Right lobe of liver (tissue), 6 donors: ENCODE measurements at places on chromosomes 1 and 21. TPM values are rescaled to one million over a fixed set of nuclear protein-coding genes. Genes with fewer than 3 reads are reported as not detected.

DNA sequence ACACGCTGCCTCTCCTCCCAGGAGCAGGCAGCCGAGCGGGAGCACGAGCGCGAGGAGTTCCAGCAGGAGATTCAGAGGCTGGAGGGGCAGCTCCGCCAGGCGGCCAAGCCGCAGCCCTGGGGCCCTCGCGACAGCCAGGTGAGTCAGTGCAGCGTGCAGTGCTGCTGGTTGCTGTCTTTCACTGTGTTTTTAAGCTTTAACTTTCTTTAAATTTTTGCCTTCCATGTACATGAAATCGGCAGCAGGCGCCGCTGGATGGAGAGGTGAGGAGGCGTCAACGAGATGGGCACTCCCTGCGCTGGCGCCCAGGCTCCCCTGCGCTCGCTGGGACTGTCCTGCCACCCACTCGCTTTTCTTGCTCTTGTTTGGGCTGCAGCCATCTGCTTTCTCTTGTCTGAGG lies 60.7 kb upstream of the DIP2A start:
- peak; percentile 43 for DNase-seq

DNA sequence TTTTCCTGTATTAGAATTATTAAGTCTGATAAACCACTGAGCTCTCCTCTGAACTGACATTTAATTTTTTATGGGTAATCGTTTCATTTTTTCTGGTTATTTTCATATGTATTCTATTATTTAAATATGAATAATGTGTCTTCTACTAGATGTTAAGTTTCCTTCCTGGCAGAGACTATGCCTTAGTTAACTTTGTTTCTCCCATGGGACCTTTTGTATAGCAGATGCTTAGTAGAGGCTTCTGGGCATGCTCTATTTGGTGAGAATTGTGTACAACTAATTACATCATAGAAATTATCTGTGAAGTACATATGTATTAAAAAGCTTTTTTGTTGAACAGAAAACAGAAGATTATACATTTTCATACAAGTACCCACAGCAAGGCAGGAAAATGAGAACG lies 23.4 kb downstream of the CTBS start:
- no peak for DNase-seq

GRCh38 chr1:80171631-80172030 lies 1165.1 kb upstream of the ADGRL4 start:
- DNase-seq: no peak

DNA sequence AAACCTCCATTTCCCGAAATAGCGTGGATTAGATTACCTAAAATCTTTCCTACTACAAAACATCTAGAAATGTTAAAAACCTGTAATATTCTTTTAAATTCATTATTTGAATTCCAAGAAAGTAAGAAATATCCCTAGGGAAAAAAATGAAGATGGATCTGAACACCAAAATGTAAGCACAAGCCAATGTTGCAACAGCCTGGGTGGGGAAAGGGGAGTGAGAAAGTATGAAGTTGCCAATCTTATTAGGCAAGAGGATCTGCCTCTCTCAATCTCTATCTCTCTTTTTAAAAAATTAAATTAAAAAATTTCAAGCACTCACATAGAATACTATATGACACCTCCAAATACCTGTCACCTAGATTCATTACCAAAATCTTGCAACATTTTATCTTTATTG lies 74.9 kb upstream of the IRF2BP2 start:
- no peak for DNase-seq

GRCh38 chr1:107990606-107991005 lies 25.6 kb upstream of the VAV3 start:
- DNase-seq: no peak

DNA sequence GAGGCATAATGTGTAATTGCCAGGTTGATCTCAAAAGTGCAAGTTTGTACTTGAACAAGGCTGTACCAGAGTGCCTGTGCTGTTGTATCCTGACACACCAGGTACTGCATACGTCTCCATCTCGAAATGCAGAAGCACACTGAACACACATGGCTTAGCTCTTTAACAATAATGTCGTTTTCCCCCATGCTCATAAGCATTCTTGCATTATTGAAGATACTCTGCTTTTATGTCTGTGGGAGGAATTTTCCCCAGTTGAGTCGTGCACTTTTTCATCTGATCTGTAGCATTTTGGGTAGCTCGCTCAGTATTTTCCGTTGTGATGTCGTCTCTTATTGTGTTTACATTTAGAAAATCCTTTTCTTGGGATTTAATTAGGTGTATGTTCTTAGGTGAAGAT lies 98.7 kb downstream of the PCBP3 start:
- no peak for DNase-seq

DNA sequence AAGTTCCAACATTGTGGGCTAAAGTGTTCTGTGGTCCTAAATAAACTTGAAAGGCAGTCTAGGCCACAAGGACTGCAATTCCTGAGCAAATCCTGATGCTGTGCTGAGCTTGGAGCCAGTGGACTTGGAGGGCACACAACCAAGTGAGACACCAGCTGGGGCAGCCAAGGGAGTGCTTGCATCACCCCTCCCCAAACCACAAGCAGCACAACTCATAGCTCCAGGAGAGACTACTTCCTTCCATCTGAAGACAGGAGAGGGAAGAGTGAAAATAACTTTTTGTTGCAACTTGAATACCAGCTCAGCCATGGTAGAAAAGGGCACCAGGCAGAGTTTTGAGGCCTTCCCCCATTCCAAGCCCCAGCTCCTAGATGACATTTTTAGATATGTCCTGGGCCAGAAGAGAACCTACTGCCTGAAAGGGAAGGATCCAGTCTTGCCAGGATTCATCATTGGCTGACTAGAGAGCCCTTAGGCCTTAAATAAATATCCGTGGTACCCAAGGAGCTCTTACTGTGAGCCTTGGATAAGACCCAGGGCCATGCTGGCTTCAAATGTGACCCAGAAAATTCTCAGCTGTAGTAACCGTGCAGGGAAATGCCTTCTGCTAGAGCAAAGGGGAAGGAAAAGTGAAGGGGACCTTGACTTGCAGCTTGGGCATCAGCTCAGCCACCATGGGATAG lies 35.4 kb upstream of the LRRC8B start:
- no peak for DNase-seq

DNA sequence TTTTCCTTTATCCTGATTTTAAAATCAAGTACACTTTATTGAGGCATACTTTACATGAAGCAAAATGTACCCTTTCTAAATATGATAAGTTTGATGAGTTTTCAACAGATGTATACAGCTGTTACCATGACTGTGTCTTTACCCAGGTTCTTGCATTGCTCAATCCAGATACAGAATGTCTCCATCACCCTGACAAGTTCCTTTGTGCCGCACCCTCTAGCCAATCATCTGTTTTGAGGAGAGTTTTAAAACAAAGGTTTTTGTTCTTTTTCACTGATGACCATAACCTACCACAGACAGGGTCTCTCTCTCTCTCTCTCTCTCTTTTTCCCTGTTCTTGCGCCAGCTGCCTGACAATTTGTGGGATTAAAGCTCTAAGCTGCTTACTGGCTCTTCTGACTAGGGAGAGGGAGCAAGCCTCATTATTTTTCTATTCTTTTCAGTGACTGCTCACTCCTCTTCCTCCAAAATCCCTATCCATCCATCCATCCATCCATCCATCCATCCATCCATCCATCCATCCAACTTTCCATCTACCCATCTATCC lies 1.2 kb upstream of the KCNE1 start:
- no peak for DNase-seq

- DNase-seq: no peak
Measured at GRCh38 chr1:214621236-214621635, 18.2 kb downstream of the CENPF start.

- no peak for DNase-seq
Measured at GRCh38 chr1:100510451-100510850, 27.5 kb upstream of the GPR88 start.

DNA sequence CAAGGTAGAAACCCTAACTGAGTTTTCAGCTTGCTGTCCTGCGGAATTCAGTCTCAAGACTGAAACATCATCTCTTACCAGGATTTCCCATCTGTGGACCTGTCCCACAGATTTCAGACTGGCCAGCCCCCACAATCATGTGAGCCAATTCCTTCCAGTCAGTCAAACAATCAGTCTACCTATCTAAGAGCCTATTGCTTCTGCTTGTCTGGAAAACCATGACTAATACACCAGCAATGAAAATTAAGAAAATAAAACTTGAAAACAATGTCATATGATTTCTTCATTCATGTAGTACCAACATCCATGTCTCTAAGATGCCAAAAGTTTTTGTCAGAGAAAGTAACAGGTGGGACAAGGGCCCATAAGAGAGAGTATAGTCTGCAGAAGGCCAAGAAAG lies 57.6 kb upstream of the CRB1 start:
- no peak for DNase-seq

- DNase-seq: no peak
Measured at GRCh38 chr1:71823708-71824305, 458.5 kb downstream of the NEGR1 start.

- no peak for DNase-seq
Measured at GRCh38 chr1:67749844-67750690, 65.1 kb downstream of the GADD45A start.

- no peak for DNase-seq
Measured at GRCh38 chr1:229563701-229564100, 5.2 kb upstream of the ABCB10 start.

GRCh38 chr1:80918380-80918779 lies 882.4 kb upstream of the ADGRL2 start:
- DNase-seq: no peak

DNA sequence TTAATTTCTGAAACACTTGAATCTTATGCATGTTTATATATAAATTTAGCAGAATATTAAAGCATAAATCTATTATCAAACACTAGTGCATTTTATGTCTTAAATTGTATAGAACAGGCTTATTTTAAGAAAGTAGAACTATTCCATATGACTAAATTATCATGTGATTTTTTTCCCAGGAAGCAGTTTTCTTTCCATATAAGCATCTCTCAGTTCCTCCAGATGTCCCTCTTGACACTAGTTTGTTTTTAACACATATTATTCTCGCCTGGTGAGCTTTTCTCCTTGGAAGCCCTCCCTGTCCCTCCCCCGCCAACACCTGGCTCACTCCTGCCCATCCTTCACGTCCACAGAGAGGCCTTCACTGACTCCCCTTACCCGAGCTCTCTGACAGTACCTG lies 48.3 kb upstream of the BCAR3 start:
- DNase-seq: no peak

- DNase-seq: no peak
Measured at GRCh38 chr1:40532062-40532389, 589 bp downstream of the ZNF684 start.

- no peak for DNase-seq
Measured at GRCh38 chr1:179879797-179880196, 2.2 kb upstream of the TOR1AIP2 start.

DNA sequence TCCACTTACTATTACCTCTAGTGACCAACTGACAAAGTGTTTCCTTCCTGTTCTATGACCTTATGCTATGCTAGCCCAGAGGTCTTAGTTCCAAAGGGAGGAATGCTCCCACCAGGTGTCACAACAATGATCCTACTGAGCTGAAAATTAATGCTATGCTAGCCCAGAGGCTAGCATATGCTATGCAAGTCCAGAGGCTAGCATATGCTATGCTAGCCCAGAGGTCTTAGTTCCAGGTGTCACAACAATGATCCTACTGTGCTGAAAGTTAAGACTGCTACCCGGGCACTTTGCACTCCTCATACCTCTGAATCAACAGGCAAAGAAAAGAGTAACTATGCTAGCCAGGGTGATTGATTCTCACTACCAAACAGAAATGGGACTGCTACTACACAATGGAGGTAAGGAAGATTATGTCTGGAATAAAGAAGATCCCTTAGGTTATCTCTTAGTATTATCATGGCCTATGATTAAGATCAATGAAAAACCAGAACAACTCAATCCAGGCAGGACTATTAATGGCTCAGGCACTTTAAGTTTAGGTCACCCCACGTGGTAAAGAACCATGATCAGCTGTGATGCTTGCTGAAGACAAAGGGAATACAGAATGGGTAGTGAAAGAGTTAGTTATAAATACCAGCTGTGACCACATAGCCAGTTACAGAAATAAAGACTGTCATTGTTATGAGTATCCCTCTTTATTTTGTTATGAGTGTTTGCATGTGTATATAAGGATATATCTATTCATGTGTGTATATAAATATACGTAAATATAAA lies 114.1 kb downstream of the CSMD2 start:
- no peak for DNase-seq

- DNase-seq: no peak
Measured at GRCh38 chr1:163799190-163799805, 477.5 kb downstream of the NUF2 start.

DNA sequence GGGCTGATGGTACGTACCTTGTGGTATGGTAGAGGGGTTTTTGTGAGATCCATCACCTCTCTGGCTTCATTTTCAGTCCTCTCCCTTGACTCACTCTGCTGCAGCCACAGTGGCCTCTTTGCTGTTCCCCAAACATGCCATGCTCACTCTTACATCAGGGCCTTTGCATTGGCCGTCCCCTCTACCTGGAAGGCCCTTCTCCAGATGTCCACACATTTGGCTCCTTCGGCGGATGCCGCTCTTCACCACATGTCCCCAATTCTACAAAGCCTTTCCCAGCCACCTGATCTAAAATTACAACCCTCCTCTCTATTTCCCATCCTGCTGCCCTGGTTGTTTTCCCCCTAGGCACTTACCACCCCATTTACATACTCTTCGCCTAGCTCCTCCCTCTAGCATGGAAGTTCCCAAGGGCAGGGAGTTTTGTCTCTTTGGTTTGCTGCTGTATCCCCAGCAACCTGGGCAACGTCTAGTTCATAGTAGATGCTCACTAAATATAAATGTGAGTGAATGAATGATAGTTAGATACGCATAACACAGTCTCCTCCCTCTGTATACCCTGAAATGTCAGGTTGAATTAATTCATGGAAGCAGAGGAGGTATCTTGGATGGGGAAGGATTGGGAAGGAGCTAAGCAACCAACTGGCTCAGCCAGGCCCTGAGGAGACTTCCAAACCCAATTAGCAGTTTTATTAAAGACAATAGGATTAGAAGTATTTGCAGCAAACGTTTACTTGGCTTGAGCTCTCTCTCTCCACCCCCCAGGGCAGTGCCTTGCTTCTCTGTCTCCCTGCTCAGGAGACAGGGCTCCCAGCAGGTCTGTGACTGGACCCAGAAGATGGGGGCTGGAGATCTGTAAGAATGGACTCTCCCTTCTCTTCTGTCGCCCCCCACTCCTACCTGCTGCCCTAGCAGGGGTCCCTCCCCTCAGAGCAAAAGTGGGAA lies 264.2 kb downstream of the GRIK3 start:
- no peak for DNase-seq

- peak; percentile 73 for DNase-seq
Measured at GRCh38 chr1:1947493-1947892, 28.4 kb upstream of the TMEM52 start.

- DNase-seq: no peak
Measured at GRCh38 chr1:178121883-178122282, 28.0 kb downstream of the RASAL2 start.

Gene CRYAA
- not detected for total RNA-seq

Gene CHI3L2
- 0.15 TPM for total RNA-seq

Gene C21orf58
- 2.1 TPM for total RNA-seq

Gene TMEM269
- not detected for total RNA-seq

Gene DNAJC8
- total RNA-seq: 29.2 TPM

Gene CFH
- total RNA-seq: 1,371 TPM

Gene NBPF12
- total RNA-seq: 18.9 TPM

Gene JUN
- 111 TPM for total RNA-seq

Gene TSPEAR
- not detected for total RNA-seq
